ENCODE measurements at places on chromosomes 5 and 9. TPM values are rescaled to one million over a fixed set of nuclear protein-coding genes. Genes with fewer than 3 reads are reported as not detected.

GRCh38 chr5:72123764-72124376 is 16.6 kb downstream of the MAP1B start:
- no peak for DNase-seq

GRCh38 chr5:76341651-76342334 is 61.3 kb upstream of the IQGAP2 start:
- DNase-seq = no peak

DNA sequence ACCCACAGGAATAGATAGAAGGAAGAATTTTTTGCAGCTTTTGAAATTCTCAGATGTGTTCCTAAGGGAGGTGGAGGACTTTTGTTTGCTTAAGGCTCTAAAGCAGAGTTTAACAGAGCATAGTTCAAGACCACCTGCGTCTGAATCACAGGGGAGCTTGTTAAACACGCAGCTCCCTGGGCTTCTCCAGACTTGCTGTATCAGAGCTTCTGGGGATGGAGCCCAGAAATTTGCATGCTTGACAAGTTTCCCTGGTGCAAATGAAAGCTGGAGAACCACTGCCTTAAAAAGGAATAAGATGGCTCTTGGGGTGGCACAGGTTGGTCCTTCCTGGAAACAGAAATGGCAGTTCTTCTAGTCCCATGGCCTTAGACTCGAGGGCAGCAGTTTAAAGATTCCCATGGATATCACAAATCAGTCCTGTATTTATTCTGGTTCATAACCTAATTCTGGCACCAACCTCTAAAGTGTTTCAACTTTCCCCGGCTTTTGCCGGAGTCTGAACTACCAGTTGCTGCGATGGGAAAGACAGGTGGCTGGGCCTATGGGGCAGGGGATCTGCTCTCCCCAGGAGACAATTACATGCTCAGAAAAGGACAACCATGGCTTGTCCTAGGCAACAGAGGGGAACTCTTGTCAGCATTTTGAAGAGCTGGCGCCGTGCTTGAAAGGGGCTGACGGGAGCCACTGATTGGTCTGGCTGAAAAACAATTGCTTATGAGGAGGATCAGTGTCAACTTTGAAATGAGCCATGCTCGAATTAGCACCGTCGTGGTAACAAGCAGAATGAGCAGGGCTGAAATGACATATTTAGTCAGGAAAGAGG is 599.6 kb downstream of the CCDC171 start:
- no peak for DNase-seq

- no peak for DNase-seq
These were observed 24.7 kb upstream of the TAS2R1 start for GRCh38 chr5:9654886-9655285.

GRCh38 chr5:173670791-173671120 is 54.3 kb upstream of the BOD1 start:
- no peak for DNase-seq

- no peak for DNase-seq
These were observed 295.9 kb upstream of the TNC start for GRCh38 chr9:115413766-115414382.

GRCh38 chr9:73264631-73265030 is 113.0 kb downstream of the ANXA1 start:
- DNase-seq = no peak

- DNase-seq = no peak
These were observed 93.7 kb downstream of the NDFIP1 start for GRCh38 chr5:142202282-142202681.

DNA sequence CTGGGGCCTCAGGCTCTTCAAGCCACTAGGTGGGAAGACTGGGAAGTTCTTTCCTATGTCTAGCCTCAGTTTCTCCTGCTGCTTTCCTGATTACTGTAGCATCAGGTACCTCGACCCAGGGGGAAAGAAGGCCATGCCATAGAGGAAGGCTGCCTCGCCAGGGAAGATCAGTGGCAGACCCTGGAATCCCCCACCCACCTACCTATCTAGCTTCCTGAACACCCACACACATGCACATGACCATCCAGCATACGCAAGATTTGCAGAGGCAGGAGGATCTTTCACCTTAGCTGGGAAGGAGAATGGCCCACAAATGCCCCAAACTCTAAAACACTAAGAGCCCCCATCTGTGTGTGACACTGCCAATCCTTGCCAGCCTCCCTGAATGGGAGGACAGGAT is 8.0 kb downstream of the NR5A1 start:
- DNase-seq = no peak

The CLTA gene
- 165 TPM for total RNA-seq

All from mucosa of descending colon (tissue), 3 donors.